ENCODE measurements at places on chromosomes 5 and 9. TPM values are rescaled to one million over a fixed set of nuclear protein-coding genes. Genes with fewer than 3 reads are reported as not detected.

BTNL9 gene
- total RNA-seq, result 16.8 TPM

KIAA0825 gene
- total RNA-seq, result 3.7 TPM

ZNF367 gene
- 1.3 TPM for total RNA-seq

FYB1 gene
- 16.3 TPM for total RNA-seq

- no peak for DNase-seq
Observed at GRCh38 chr9:127346584-127346983, 50.4 kb upstream of the SLC2A8 start.

DNA sequence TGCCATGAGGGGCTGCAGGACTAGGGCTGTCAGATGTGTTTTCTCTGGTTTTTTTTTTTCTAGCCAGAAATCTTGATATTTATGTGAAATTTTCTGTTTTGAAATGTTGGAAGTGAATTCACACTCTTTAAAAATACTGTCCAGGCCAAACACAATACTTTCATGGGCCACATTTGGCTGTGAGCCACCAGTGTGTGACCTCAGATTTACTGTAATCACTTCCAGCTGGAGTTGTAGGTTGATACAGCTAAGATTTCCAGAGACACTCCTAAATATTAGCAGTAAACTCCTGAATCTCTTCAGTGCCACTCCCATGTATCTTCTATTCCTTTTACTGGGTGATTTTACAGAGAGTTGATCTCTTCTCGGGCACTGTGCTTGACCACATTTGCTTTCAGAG is 92.2 kb upstream of the CKMT2 start:
- no peak for DNase-seq
